ENCODE measurements at places on chromosomes 11 and 22.
A peak's percentile ranks its signal among the peaks of the same experiment; 100 is the strongest.

DNA sequence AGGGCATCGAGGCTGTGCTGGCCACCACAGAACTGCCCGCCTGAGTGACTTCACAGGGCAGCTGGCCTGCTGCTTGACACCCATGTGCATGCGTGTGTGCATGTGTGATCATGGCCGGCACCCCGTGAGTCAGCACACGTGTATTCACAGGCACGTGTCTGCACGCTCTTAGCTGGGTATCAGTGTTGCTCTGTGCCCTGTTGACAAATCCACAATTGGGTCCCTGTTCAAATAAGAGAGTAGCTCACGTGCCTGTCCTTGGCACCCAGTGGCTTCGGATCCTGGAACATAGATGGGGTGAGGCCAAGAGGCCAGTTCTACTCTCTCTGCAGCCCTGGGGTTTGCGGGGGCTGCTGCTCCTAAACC lies 14.0 kb downstream of the B3GAT1 start:
- no peak for DNase-seq

- DNase-seq, result no peak
Observed at GRCh38 chr11:75141166-75141565, 9.7 kb upstream of the SLCO2B1 start.

GRCh38 chr11:47415949-47416472 lies 7.6 kb downstream of the SLC39A13 start:
- peak; percentile 95 for DNase-seq

- DNase-seq, result no peak
Observed at GRCh38 chr11:492427-493226, 14.4 kb downstream of the RNH1 start.

DNA sequence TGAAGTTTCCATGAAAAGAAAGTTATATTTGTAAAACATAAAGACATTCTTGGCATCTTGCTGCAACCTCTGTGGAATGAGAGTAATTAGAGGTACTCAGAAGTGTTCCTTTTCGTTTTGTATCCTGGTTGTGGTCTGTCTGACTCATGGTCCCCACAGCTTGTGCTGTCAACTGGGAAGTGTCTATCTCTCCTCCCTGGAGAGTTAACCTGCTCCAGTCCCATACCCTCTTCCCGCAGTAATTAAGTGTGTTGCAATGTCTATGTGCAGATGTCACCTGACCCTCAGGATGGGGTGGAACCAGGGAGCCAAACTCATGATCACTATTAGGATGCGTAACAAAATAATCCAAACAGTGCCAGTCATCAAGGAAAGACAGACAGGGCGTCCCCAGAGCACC lies 23.0 kb upstream of the ZDHHC13 start:
- DNase-seq, result peak; percentile 45

- DNase-seq, result no peak
Observed at GRCh38 chr11:8384199-8384821, 120.6 kb upstream of the LMO1 start.

DNA sequence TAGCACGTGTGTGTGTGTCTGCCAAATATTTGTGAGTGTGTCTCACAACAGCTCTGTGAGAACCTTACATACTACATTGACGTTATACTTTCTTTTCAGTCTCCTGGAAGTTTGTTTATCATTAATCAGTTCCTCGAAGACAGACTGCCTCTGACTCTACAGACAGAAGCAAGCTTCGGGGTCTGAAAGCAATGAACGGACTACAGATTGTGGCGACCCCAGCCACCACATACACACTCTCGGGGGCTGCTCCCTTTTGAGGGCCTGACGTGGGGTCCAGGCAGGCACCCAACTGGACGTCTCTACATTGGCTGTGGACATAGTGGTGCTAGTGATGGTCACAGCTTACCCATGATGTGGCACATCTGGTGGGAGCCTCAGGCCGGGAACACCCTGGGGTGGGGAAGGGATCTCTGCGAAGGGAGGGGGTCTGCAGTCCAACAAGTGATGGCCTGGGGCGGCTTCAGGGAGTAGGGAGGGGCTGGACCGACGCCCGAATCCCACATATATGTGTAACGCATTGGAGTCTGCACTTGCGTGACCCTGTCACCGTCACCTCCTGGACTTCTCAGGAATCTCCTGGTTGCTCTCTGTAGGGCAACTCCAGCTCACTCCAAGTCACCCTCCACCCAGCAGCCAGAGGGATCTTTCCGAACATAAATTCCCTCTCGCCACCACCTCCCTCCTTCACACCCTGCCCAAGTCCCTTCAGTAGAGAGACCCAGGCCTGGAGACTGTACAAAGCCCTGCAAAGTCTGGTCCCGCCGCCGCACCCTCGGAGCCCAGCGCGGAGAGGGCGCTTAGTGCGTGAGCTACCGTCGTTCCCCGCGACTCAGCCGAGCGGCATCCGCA lies 30.4 kb upstream of the TRIM29 start:
- no peak for DNase-seq

DNA sequence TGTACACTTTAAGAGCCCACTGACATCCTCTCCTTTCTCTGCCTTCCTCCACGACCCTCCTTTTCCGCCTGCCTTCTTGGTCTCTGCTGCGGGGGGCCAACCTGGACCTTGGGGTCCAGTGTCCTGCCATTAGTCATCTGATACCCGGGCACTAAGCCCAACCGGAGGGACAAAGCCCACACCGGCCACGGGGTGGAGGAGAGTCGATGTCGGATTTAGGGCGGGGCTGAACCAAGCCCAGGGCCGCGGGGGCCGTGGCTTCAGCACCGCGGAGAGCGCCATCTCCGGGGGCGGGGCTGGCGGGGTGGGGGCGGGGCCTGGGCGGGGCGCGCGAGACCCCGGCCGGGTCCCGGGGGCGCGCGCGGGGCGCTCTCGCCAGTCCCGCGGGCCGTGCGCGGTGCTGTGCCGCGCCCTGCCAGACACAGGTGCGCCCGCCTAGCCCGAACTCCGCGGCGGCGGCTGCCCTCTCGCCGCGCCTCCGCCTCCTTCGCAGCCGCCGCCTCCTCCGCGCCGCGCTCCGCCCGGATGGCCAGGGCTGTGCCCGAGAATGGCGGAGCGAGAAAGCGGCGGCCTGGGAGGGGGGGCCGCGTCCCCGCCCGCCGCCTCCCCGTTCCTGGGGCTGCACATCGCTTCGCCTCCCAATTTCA lies at the start of gene MAPK8IP1:
Gene MAPK8IP1, plus strand, starts transcription at position 378 of the 647 bp plus-strand sequence. Its CDS starts 170 bp downstream, at position 548.
- peak; percentile 17 for DNase-seq

- DNase-seq, result no peak
Observed at GRCh38 chr22:43439368-43440103, 27.7 kb downstream of the MPPED1 start.

DNA sequence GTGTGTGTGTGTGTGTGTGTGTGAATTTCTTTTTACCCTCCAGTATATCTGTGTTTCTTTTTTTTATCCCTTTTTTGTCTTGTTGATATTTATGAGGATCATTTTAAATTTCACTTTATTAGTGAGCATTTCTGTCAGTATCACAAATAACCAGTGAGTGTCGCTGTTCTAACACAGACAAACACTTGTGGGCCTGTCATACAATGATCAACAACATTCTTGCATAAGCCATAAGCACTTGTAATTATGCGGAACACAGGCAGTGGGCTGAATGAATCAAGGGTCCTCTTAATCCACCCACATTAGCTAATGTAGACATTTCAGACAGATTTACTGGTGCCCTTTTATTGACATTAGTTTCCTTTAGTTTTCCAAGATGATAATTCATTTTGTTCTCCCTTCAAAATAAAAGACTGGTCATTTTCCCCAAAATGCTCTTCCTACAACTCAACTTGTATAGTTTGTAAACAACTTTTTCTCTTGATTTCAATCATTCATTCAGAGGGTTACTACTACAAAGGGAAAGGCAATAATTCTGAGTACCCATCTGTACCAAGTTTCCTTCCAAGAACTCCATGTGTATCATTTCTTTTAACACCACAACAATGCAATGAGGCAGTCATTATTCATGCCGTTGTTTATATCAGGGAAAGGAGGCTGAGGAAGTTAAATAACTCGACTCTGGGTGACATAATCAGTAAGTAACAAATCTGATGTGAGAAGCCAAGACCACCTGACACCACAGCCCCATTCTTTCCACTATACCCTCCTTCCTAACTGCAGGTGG lies 34.5 kb upstream of the ANO3 start:
- DNase-seq, result peak; percentile 90
